Purkinje cell (primary cell): ENCODE measurements at places on chromosomes 7 and 10. TPM values are rescaled to one million over a fixed set of nuclear protein-coding genes. Genes with fewer than 3 reads are reported as not detected.

Gene LOXL4
- polyA plus RNA-seq = not detected in 2 replicates

Gene GPR85
- polyA plus RNA-seq = 30.1 and 49.8 TPM in 2 replicates

Gene ANKRD30A
- not detected in 2 replicates for polyA plus RNA-seq

Gene FGL2
- 699 and 739 TPM in 2 replicates for polyA plus RNA-seq

Gene ZP3
- polyA plus RNA-seq = not detected in 2 replicates

Gene BMPR1A
- 5.7 and 8.5 TPM in 2 replicates for polyA plus RNA-seq

Gene FAM131B
- polyA plus RNA-seq = 0.35 and 3.6 TPM in 2 replicates

Gene SAP25
- not detected in 2 replicates for polyA plus RNA-seq

Gene CYP3A5
- 0.27 and 0.42 TPM in 2 replicates for polyA plus RNA-seq

Gene LIPM
- polyA plus RNA-seq = not detected in 2 replicates

Gene ZC3HAV1L
- polyA plus RNA-seq = not detected in 2 replicates

Gene SH2D4B
- polyA plus RNA-seq = 0.21 TPM in 1 of 2 replicates, not detected in the other

Gene PPP1R3C
- 15.1 and 19.3 TPM in 2 replicates for polyA plus RNA-seq

Gene NODAL
- 0.99 TPM in 1 of 2 replicates, not detected in the other for polyA plus RNA-seq

Gene HOXA13
- not detected in 2 replicates for polyA plus RNA-seq

Gene CLCN1
- not detected in 2 replicates for polyA plus RNA-seq

Gene UBE2D1
- 66.6 and 71.4 TPM in 2 replicates for polyA plus RNA-seq

Gene ZNF804B
- 0.08 TPM in 1 of 2 replicates, not detected in the other for polyA plus RNA-seq

Gene CLDN4
- polyA plus RNA-seq = not detected in 2 replicates

Gene CDK6
- 1.6 and 2.4 TPM in 2 replicates for polyA plus RNA-seq

Gene GNG11
- polyA plus RNA-seq = 3.5 and 4.7 TPM in 2 replicates

Gene ADIRF
- 3.3 and 4.2 TPM in 2 replicates for polyA plus RNA-seq

Gene DKK1
- 1.2 TPM in 1 of 2 replicates, not detected in the other for polyA plus RNA-seq

Gene ANKMY2
- polyA plus RNA-seq = 59.9 and 66.4 TPM in 2 replicates

Gene CALHM3
- polyA plus RNA-seq = not detected in 2 replicates

Gene RADIL
- 0.32 and 0.52 TPM in 2 replicates for polyA plus RNA-seq

Gene AKR1C8
- polyA plus RNA-seq = not detected in 2 replicates

Gene ZNF775
- polyA plus RNA-seq = 0.22 and 0.38 TPM in 2 replicates

Gene FMC1
- 316 and 393 TPM in 2 replicates for polyA plus RNA-seq

Gene SPDYE1
- 0.11 TPM in 1 of 2 replicates, not detected in the other for polyA plus RNA-seq

Gene THSD7A
- 40.7 and 75.4 TPM in 2 replicates for polyA plus RNA-seq

Gene FAM3C
- 95.7 and 115 TPM in 2 replicates for polyA plus RNA-seq

Gene NPSR1
- polyA plus RNA-seq = not detected in 2 replicates

Gene C10orf105
- polyA plus RNA-seq = not detected in 2 replicates

Gene IMMP2L
- 33.4 and 43.3 TPM in 2 replicates for polyA plus RNA-seq

Gene ZNF438
- 2.8 and 4.3 TPM in 2 replicates for polyA plus RNA-seq

Gene LIPF
- polyA plus RNA-seq = not detected in 2 replicates

Gene CTAGE8
- not detected in 2 replicates for polyA plus RNA-seq

Gene OR2AE1
- polyA plus RNA-seq = not detected in 2 replicates

Gene CDK1
- polyA plus RNA-seq = 2.2 TPM in 1 of 2 replicates, not detected in the other

Gene SYNPO2L
- polyA plus RNA-seq = not detected in 2 replicates

Gene HOGA1
- 1.9 and 2.7 TPM in 2 replicates for polyA plus RNA-seq

Gene FRMPD2
- polyA plus RNA-seq = 9.2 and 12.8 TPM in 2 replicates

Gene C10orf67
- polyA plus RNA-seq = 0.27 TPM in 1 of 2 replicates, not detected in the other

Gene TACC2
- polyA plus RNA-seq = 22.9 and 25.7 TPM in 2 replicates

Gene ARHGEF5
- polyA plus RNA-seq = not detected in 2 replicates

Gene TMEM139
- polyA plus RNA-seq = 2.9 TPM in 1 of 2 replicates, not detected in the other

Gene LMOD2
- polyA plus RNA-seq = not detected in 2 replicates

Gene OTUD1
- 3.5 and 4.1 TPM in 2 replicates for polyA plus RNA-seq

Gene TCAF2
- polyA plus RNA-seq = 0.31 and 0.32 TPM in 2 replicates

Gene STRIP2
- 42.9 and 48.9 TPM in 2 replicates for polyA plus RNA-seq

Gene CD36
- 0.32 TPM in 1 of 2 replicates, not detected in the other for polyA plus RNA-seq

Gene CEP55
- polyA plus RNA-seq = not detected in 2 replicates
